B cell (primary cell): ENCODE measurements at places on chromosomes 7 and 10. TPM values are rescaled to one million over a fixed set of nuclear protein-coding genes. Genes with fewer than 3 reads are reported as not detected.

DNA sequence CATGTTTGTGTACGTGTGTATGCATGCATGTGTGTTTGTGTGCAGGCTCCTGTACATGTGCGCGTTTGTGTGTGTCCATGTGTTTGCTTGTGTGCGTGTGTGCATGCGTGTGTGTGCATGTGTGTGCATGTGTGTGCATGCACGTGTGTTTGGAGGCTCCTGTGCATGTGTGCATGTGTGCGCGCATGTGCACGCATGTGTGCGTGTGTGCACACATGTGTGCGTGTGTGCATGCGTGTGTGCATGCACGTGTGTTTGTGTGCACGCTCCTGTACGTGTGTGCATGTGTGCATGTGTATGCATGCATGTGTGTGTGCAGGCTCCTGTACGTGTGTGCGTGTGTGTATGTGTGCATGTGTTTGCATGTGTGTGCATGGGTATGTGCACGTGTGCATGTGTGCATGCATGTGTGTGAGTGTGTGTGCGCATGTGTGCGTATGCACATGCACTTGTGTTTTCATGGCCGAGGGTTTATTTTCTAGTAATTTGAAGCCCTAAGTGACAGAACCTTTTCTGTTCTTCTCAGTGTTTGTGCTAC is 59.2 kb downstream of the INPP5A start:
- DNase-seq = no peak

GRCh38 chr10:78729800-78730199 is 339.0 kb upstream of the ZMIZ1 start:
- DNase-seq = no peak

DNA sequence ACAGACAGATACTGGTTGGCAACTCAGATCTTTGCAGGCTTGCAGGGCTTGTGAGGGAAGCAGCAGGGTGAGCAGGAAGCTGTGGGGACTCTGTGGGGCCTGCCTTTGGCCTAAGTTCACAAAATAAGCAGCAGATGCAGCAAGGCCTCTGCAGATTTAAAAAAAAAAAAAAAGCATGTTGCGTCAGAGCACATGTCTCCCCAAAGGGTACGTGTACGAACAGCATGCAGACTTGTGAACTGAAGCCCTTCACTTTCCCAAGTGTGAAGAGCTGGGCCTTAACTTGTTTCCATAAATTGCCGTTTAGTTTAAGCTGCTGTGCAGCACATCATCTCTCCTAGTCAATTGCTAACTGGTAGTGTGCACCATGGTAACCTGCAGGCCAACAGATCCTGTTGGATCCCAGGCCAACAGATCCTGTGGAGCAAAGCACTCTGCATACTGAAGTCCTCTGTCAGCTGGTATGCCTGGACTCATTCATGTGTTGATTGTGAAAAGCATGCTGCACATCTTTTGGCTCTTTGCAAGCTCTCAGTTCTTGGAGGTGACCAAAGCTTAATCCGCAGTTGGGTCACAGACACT is 10.8 kb upstream of the XPNPEP1 start:
- no peak for DNase-seq

DNA sequence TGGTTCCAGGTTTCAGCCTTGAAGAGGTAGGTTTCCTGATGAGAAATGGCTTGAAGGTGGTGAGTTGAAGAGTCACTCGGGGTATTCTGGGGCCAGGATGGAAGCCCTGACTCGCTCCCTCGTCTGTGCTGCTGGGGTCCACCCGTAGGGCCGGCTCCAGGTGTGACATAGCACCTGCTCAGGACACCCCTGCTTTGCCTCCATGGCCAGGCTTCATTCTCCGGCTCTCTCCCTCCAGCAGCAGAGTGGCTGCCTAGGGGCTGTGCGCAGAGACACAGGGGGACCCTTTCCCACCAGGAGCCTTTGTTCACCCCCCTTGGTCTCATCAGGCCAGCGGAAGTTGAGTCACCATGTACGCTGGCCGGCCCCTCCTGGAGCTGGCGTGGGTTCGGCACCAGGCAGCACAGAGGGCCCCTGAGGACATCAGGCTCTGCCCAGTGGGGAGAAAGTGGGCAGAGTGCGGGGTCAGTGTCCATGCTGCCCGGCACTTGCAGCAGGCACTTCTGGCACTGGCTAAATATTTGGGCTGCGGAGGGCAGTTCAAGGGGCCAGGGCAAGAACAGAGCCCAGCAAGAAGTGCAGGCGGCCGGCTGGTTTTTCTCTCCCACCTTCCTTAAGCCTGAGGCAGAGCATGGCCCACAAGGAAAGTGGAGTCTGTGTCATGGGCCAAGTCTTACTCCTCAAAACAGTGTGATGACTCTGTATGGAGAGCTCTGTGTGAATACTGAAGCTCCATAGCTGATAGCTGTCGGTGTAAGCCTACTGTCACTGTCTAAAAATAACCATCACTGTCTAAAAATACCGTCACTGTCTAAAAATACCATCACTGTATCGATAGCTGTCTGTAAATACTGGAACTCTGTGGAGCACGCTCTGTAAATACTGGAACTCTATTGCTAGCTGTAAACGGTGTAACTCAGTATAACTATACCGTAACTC is 3.7 kb upstream of the PRKAR1B start:
- DNase-seq = no peak

DNA sequence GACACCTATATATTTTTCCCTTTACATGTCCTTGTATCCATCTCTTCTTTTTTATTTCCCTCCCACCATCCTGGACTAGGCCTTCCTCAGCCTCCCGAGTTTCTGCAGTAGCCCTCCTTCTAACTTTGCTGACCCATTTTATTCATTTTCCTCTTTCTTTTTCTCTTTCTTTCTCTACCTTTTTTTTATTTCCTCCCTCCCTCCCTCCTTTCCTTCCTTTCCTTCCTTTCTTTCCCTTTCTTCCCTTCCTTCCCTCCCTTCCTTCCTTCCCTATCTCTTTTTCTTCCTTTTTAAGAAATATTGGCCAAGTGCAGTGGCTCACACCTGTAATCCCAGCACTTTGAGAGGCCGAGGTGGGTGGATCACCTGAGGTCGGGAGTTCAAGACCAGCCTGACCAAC is 9.7 kb upstream of the CAMK2G start:
- DNase-seq = no peak

DNA sequence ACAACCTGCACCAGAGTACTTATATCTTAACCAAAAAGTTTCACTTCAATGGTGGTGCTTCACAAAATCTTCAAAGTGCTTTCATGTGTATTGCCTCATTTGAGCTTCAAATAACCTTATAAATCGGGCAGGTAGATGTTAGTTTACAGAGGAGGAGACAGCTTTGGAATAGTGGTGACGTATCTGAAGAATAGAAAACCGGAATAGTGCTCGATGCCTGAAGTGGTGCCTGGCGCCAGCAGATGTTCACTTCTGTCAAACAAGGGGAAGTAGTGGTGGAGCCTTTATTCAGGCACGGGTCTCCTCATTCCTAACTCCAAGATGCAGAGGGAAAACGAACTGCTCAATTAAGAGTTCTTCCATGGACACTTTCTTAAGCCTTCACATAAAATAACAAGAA is 58.1 kb downstream of the NHLRC2 start:
- DNase-seq = no peak

DNA sequence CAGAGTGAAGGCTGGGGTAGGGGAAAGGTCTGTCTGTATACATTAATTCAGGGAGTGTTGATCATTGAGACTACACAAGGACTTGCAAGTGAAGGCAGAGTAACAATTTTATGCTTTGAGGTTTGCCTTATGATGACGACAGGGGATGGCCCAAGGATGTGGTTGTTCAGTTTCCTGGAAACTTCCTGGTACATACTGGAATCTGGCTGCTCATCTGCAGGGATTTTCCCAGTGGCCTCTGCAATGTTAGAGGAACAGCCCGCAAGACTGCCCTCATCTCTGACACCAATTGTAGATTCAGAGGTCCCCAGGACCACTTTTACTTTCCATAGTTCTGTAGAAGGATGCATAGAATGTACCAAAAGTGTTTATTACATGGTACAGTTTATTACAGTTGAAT is 189.6 kb downstream of the TMEM178B start:
- DNase-seq = no peak

GRCh38 chr10:76091926-76092325 is 660.5 kb downstream of the LRMDA start:
- no peak for DNase-seq

- no peak for DNase-seq
Observed at GRCh38 chr10:52335665-52336064, 21.6 kb downstream of the DKK1 start.

GRCh38 chr7:86961686-86962085 is 97.8 kb downstream of the ELAPOR2 start:
- no peak for DNase-seq

- DNase-seq = no peak
Observed at GRCh38 chr10:43375401-43376020, 4.1 kb downstream of the FXYD4 start.

DNA sequence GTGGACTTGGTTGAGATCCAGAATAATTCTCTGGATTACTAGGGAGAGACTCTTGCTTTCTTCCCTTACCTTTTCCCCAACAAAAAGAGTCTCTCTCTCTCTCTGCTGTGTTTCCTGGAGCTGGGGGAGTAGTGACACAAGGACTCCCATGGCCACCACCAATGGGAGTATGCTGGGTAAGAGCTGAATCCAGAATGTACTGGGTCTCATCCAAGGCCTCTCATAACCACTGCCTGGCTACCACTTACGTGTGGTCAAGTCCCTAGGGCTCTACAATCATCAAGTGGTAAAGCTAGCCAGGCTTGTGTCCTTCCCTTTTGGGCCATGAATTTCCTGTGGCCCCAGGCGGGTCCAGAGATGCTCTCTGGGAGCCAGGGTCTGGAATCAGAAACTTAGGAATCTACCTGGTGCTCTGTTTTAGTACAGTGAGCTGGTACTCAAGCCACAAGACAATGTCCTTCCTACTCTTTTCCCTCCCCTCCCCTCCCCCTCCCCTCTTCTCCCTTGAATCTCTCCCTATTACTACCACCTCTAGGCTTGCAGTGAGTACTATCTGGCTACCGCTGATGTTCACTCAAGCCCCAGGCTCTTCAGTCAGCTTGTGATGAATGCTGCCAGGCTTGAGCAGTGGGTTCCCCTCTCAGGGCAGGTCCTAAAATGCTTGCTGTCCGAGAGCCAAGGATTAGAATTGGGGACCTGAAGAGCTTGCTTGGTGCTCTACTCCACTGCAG is 196.6 kb downstream of the BBS9 start:
- DNase-seq = no peak

GRCh38 chr7:151243408-151244195 is 4.9 kb downstream of the SMARCD3 start:
- peak; percentile 75 for DNase-seq

GRCh38 chr10:76962851-76963250 is 674.8 kb downstream of the KCNMA1 start:
- DNase-seq = no peak

DNA sequence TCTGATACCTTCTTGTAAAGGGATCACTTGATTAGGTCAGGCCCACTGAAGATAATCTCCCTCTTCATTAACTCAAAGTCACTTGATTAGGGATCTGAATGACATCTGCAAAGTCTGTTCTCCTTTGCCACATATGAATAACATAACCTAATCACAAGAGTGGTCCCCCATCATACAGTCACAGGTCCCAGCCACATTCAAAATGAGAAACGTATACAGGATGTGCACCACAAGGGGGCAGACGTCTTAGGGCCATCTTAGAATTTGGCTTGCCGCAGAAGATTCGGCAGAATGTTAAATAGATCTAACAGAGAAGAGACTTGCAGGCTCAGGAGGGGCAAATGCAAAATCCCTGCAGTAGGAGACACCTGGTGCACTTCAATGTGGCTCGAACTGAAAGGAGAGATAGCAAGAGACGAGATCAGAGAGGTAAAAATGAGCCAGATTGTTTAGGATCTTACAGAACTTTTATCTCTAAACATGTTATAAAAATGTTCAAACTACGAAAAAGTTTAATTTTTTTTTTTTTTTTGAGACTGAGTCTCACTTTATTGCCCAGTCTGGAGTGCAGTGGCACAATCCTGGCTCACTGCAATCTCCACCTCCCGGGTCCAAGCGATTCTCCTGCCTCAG is 10.4 kb upstream of the SMC3 start:
- DNase-seq = peak; percentile 79

DNA sequence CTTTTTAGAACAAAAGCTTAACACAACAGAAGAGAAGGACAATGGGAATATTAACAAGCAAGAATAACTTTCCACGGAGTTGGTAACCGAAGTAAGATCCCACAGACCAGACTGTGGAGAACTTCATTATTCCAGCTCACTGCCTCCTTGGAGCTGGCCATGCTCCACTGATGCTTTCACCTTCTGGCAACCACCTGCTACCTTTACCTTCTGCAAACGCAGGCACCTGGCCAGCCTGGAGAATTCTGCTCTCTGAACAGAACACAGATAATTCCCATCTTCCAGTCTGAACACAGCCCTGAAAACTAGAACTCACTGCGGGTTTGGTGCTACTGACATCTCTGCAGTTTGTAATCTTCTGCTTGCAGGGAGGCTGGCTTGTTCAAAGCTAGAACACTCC is 66.5 kb downstream of the JAZF1 start:
- no peak for DNase-seq

DNA sequence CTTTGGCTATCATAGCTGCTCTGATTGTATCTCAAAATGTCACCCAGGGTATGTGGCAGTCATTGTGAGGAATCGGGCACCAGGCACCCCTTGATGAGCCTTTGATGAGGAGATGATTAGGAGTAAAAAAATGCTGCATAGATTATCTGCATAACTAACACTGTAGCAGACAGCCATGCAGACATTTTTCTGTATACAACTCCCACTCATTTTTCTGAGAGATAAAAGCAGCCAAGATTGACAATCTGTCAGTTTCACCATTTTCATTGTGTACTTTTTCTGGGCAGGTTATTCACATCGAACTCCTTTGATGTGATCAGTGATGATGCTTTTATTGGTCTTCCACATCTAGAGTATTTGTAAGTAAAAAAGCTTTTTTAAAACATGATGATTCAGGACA is 19.4 kb downstream of the LGI1 start:
- no peak for DNase-seq

GRCh38 chr7:85286446-85286845 is 99.6 kb upstream of the SEMA3D start:
- DNase-seq = no peak

DNA sequence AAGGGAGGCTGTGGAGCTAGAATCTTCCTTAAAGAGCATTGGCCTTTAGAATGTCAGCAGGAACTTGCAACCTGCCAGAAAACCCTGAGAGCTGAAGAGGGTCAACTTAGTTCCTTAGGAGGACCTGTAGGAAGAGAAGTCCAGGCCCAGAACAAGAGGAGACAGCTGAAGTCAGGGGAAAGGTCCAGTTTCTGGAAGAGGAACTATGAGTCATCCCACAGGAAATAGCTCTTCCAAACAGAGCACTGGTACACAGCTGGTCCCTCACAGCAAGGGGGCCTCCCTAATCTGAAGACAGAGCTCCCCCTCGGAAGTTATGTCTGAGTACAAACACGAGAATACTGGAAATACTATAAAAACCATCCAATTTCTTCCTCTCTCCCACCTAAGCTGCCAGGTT is 98.9 kb downstream of the HERPUD2 start:
- DNase-seq = no peak

SVOPL gene
- not detected in 2 replicates for total RNA-seq

FFAR4 gene
- total RNA-seq = not detected in 2 replicates

CNOT4 gene
- 52.1 and 55.1 TPM in 2 replicates for total RNA-seq

ERVW-1 gene
- not detected in 2 replicates for total RNA-seq

PRF1 gene
- total RNA-seq = 0.92 and 1.0 TPM in 2 replicates
